EL (cell line): ENCODE measurements at places on chromosomes 11 and 22.

- no peak for DNase-seq
Observed at GRCh38 chr11:84319863-84320262, 1033.7 kb upstream of the CCDC90B start.

DNA sequence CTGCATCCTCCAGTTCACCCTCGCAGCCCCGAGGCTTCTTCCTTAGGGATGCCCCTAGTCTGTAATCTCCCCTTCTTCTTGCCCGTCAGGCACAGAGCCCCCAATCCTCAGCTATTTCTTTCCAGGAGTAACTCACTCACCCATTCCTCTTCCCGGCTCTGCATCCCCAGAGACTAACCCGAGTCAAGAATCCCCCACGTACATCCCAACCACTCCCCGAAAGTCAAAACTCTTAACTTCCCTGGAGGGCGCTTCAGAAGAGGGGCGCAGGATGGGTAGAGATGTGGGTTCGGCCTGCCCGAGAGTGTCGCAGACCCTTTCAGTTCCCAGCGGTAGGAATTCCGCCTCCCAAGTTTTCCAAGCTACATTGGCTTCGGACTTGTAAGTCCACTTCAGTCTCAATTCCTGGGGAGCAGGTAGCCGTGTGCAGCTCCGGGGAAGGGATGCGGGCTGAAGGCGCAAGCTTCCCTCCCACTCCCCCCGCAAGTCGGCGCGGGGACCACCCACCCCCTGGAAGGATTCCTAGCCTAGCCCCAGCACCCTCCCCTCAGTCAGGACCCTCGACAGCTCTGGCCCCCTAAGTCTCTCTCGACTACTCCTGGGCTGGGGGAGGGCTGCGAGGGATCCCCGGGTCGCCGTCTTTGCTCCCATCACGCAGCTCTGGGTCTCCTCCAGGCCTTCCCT lies 871 bp downstream of the BDNF start:
- DNase-seq: no peak

- no peak for DNase-seq
Observed at GRCh38 chr11:113278925-113279324, 35.5 kb upstream of the TTC12 start.

DNA sequence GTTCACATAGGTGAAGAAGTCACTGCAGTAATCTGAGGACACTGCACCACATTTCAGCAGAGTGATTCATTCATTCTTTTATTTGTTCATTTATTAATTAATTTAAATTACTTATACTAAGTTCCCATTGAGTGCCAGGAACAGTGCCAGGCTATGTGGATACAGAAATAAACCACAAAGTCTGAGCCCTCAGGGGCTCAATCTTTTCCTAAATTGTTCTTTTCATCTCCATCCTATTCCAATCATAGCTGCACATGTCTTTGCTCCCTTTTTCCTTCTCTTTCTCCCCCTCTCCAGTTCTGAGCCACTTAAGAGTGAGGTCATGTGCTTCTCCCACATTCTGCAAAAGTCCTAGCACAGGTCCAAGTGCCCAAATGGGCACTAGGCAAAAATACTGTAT lies 4.9 kb downstream of the SYTL2 start:
- DNase-seq: no peak

GRCh38 chr11:22640862-22641261 lies 15.2 kb upstream of the FANCF start:
- DNase-seq: no peak

GRCh38 chr11:13993096-13993765 lies 30.7 kb downstream of the SPON1 start:
- DNase-seq: no peak

DNA sequence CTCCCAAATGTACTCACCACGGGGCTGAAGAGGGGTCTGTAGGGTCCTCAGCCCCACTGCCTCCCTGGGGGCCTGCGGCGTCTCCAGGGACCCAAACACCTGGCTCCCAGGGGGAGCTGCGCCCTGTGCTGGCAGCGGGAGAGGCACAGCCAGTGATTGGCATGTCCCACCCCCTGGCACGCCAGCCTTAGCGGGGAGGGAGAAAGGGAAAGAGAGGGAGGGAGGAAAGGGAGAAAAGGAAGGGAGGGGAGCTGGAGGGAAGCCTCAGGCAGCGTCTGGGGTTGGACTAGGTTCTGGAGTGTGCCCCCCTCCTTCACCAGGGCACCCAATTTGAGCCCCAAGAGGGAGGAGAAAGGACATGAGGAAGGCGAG lies at the start of gene CHRM1:
Gene CHRM1, minus strand, starts transcription at position 163 of the 372 bp plus-strand sequence. CDS start 10,263 bp downstream, outside the sequence.
- no peak for DNase-seq

- no peak for DNase-seq
Observed at GRCh38 chr11:26676641-26677040, 45.2 kb downstream of the SLC5A12 start.

- DNase-seq: no peak
Observed at GRCh38 chr22:31079095-31079642, 1.9 kb upstream of the SMTN start.

GRCh38 chr11:132106096-132106982 lies 735.9 kb downstream of the NTM start:
- no peak for DNase-seq

GRCh38 chr22:49503896-49504521 lies 323.7 kb downstream of the BRD1 start:
- no peak for DNase-seq

DNA sequence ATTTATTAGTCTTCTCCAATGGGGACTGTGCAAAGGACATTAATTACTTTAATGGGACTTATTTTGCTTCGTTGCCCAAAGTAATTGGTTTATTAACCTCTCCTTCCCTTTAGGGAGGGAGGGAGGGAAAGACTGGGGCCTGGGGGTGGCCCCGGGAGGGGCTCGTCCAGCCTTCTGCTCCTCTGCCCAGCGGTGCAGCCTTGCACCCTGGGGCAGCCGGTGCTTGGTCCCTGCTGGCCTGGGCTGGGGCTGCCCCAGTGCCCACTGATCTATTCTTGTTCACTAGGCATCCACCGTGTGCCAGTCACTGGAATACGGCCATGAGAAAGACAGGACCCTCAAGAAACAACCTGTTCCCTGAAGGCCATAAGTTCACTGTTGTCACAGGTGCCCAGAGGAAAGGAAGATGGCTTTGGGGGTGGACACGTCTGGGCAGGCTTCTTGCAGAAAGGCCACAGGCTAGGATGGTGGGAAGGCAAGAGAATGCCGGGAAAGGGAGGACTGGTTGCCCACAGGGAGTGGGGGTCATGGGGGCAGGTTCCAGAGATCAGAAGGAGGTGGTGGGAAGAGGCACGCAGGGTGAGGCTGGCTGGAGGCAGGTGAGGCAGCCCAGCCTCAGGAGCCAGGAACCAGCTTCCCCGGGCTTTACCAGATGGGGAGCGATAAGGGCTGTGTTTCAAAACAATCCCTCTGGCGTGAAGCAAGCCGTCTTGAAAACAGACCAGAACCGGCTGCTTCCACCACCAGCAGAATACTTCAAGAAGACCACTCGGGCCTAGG lies 47.6 kb upstream of the KCNQ1OT1 start:
- no peak for DNase-seq

DNA sequence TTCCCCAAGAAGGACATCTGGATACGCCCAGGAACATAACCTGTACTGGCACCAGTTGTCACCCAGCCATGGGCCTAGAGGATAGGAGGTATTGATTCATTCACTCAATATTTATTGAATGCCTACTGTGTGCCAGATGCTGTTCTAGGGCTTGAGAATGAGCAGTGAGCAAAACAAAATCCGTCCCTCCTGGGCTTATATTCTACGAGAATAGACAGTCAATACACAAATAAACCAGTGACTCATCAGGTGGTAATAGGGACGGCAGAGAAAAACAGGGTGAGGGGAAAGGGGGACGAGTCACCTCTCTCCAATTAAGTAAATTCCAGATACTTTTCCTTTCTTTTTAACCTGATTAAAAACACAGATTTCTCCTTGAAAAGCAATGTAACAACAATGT lies 103.5 kb downstream of the MICAL2 start:
- DNase-seq: peak; percentile 78

- peak; percentile 10 for DNase-seq
Observed at GRCh38 chr11:120501976-120502755, 9.4 kb upstream of the GRIK4 start.

GRCh38 chr11:6610591-6610990 lies 1.4 kb downstream of the TAF10 start:
- DNase-seq: no peak

- DNase-seq: no peak
Observed at GRCh38 chr11:47863898-47864430, 15.8 kb upstream of the NUP160 start.

GRCh38 chr11:130052567-130052966 lies 17.1 kb upstream of the APLP2 start:
- DNase-seq: no peak

DNA sequence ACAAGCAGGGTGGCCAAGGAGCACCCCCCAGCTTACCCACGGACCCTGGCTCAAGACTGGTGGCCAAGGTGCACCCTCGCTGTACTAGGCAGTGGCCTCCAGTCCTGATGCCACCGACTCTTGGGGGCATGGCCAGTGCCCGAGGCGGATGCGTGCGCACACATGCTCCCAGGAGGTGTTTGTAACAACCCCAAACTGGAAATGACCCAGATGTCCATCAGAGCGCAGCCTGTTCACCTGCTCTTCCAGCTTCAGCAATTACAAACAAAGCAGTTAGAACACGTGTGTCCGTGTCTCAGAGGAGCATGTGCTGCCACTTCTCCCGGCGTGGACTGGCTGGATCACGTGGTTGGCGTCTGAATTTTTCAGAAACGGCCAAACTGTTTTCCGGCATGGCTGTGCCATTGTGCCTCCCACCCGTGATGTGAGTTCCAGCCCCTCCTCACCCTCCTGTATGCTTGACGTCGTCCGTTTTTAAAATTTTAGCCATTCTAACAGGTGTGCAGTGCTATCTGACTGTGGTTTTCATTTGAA lies 7.1 kb upstream of the MUC6 start:
- DNase-seq: no peak

DNA sequence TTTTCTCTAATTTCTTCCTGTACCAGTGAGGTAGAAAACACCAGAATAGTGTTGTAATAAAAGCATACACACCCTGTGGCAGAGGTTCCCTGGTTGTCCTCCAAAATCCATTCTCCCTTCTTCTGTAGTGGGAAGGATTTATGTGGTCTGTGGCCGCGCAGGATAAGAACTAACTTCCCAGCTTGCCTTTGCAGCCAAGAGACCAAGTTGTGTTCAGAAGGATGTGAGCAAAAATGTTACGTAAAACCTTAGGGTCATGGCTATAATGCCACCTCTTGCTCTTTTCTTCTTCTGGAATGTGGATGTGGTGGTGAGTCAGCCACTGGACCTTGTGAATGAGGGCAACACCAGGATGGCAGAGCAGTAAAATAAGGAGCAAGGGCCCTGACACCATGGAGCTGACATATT lies 28.4 kb downstream of the CCDC90B start:
- DNase-seq: peak; percentile 97

DNA sequence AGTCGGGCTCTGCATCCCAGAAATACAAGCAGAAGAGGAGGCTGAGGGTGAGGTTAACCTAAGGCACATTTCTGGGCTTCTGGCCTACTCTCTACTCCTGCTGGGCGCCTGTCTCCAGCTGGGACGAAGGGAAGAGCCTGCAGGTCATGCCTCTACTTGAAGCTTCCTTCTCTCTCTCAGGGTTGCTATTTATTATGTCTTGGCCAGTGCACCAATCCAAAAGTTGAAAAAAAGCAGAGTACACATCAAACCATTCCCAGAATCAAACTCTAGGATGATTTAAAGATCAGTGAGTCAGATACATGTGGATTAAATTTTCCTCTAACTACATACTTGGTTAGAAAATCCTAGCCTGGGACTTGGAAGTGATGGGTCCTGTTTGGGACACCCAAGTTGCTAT lies 60.2 kb upstream of the CDON start:
- DNase-seq: no peak

DNA sequence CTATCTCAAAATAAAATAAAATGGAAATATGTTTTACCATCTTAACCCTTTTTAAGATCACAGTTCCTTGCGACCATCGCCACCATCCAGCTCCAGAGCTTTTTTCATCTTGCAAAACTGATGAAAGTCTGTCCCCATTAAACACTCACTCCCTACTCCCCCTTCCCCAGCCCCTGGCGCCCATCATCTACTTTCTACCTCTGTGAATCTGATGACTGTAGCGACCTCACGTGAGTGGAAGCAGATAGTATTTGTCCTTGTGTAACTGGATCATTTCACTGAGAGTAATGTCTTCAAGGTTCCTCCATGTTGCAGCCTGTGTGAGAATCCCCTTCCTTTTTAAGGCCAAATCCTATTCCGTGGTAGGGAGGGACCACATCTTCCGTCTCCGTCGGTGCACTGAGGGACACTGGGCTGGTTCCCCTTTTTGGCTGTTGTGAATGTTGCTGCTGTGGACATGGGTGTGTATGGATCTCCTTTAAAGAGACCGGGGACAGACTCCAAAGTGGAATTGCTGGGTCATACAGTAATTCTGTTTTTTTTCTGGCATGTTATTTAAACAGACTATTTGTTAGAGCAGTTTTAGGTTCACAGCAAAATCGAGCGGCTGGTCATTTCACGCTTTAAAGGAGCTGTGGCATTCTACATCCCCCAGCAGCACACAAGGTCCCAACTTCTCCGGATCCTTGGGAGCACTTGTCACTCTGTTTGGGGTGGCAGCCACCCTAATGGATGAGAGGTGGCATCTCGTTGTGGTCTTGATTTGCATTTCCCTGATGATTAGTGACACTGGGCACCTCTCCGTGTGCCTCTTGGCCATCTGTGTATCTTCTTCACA lies 120.0 kb downstream of the KCNQ1 start:
- DNase-seq: no peak

DNA sequence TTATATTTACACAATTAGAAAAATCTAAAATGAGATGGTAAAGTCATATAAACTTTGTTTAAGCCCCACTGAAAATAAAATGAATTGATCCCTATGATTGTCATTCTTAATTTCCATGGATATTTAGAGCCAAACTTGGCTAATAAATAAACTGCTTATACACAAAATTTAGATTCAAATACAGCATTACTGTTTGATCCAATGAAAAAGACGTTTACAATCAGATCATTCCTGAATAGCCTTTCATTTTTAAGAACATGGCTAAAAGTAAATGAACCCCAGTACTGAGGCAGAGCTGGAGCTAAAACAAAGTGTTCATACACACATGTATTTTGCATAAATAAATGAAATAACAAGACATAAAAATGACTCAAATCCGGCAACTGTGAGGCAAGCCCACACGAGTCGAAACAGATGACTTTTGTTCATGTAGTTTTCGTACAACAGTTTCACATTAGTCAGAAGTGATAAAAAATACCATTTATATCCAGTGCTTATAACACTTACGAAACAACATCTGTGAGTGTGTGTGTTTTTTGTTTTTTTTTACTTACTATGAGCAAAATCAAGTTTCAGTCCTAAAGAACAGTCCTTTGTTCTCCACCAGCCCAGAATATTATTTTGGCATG lies 386.5 kb downstream of the SOX6 start:
- DNase-seq: peak; percentile 45

- peak; percentile 12 for DNase-seq
Observed at GRCh38 chr11:124788521-124788920, 11.7 kb downstream of the MSANTD2 start.

GRCh38 chr22:23938328-23939016 lies 22.5 kb downstream of the GSTT2B start:
- no peak for DNase-seq
